ENCODE measurements at places on chromosomes 4 and X.

DNA sequence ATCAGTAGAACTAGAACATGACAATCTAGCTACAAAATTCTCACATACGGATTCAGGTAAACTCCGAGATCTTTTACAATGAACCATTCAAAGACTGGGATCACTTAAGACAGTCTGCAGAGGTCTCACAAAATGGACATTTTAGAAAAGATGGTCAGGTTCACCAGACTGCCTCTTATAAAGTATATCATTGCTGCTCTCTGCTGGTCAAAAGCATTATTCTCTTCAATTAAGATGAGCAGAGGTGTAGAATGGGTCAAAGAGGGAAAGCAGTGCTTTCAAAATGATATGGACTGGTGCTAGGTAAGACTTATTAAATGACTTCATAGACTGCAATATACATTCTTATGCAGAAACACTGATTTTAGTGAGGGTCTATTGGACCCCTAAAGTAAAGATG, 434.7 kb downstream of the PACRGL start:
- no peak for DNase-seq

GRCh38 chr4:38671592-38671940, 7.6 kb downstream of the KLF3 start:
- no peak for DNase-seq

DNA sequence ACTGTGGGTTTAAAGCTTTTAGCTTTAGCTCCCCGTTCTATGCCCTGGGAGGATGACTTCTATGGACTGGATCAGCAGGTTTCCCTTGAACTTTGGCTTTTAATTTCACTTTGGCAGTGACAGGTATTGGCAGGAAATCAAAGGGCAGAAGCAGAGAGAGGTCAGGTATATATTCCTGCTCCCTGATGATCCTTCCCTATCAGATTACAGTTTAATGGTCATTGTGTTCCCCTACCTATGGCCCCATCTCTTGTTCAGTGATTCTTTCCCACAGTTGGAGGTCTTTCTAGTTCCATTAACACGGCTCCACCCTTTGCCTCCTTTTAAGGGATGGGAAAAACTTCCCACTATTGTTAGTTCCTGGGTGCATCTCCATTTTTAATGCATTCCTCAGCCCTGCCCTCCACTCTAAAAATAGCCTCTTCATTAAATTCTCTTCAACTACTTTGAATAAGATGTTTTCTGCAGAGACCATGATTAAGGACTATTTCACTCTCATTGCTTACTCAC, 107.8 kb upstream of the TMEM47 start:
- no peak for DNase-seq

DNA sequence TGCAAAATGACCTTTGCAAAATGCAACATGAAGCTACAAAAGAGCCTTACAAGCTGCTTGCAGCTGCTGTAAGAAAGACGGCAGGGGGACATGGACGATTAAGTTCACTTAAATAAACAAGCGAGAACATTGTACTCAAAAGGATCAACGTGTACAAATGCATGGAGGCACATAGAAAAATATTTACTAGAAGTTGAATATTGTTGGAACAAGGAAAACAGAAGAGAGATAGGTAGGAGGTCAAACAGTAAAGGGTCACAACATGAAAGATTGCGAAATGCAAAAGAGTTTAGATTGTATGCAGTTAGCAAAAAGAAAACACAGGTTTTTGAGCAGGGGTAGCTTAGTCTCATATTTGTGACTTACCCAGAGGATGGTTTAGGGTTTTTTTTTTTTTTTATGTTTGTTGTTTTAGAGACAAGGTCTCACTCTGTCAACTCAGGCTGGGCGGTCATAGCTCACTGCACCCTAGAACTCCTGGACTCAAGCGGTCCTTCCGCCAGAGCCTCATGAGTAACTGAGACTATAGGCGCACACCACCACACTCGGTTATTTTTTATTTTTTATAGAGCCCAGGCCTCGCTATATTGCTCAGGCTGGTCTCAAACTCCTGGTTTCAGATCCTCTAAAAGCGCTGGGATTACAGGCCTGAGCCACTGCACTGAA, 1.4 kb upstream of the PHF8 start:
- DNase-seq, result no peak

DNA sequence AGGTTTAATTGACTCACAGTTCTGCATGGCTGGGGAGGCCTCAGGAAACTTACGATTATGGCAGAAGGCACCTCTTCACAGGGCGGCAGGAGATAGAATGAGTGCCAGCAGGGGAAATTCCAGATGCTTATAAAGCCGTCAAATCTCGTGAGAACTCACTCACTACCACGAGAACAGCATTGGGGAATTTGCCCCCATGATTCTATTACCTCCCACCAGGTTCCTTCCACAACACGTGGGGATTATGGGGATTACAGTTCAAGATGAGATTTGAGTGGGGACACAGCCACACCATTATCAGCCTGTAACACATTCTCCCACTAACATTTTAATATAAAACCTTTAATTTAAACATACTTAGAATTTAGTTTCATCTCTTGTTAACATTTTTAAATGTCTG, 144.7 kb upstream of the SMIM10 start:
- DNase-seq, result no peak

DNA sequence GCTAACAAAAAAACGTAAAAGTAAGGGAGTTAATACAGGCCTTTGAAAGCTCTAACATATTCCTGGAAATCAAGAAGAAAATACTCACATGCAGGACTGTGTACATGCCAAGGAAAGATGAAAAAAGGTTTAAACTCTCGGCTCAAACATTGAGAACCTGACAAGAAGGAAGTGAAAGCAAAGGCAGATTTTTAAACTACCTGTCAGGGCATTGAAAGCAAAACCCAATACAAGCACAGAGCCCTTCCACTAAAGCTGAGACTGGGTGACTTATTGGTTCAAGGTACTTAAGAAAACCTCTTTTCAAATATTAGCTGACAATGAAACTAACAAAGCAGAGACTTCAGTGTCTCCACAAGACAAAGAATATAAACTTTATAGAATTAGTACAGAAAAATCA, 313.0 kb upstream of the GRID2 start:
- DNase-seq, result no peak

GRCh38 chr4:138110815-138111214, 131.3 kb downstream of the SLC7A11 start:
- no peak for DNase-seq

DNA sequence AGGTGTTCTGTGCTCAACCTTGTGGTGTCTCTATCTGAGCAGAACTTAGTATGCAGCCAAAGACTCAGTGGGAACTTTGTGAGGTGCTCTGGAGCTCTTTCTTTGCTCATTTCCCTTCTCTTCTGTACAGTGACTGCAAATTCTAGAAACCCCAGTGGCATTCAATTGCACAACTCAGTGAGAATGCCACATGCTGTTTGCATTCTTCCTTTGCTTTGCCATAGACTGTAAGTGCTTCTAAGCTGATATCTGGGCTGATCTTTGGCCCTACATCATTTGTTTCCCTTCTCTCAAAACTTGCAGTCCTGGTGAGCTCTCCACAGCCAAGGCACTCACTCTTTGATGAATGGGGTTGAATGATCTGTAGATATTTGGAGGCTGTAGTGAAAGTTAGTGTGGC, 7.0 kb downstream of the PNMA3 start:
- no peak for DNase-seq

- DNase-seq, result no peak
Observed at GRCh38 chrX:555725-556666, 74.6 kb upstream of the SHOX start.

GRCh38 chr4:42750856-42751255, 94.0 kb upstream of the ATP8A1 start:
- DNase-seq, result no peak

- no peak for DNase-seq
Observed at GRCh38 chr4:145420595-145421214, 60.9 kb upstream of the SMAD1 start.

DNA sequence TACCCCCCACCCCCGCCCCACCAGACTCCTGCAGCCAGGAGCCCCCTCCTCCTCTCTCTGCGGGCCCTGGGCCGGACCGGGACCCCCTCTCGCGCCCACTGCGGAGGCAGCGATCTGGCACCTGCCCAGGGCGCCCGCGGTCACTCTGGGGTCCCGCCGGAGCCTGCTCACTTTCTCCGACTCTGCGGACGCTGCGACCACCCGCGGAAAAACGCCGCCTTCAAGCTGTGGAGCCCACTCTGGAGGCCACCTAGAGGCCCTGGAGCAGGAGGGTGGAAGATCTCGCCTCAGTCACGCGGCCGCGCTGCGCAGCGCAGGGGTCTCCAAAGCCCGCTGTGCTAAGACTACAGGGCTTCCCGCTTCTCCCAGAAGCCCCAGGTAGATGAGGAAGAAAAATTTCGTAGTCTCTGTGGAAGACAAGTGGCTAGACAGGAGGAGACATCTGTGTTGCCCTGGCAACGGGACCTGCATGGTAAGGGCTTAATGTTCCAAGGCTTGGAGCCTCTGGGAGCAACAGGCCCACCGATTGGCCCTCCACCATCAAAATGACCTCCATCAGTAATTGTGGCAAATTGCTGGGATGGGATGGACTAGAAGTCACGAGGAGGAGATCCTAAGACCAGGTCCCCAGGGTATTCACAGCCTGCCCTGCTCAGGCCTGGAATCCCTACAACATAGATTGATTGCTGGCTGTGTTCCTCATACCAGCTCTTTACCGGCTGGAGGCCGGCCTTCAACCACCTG, at the start of gene PNMA6F:
TSS of gene PNMA6F (minus strand) at position 387 of the 744 bp plus-strand sequence. CDS start 1,093 bp downstream, outside the sequence.
- DNase-seq, result no peak

DNA sequence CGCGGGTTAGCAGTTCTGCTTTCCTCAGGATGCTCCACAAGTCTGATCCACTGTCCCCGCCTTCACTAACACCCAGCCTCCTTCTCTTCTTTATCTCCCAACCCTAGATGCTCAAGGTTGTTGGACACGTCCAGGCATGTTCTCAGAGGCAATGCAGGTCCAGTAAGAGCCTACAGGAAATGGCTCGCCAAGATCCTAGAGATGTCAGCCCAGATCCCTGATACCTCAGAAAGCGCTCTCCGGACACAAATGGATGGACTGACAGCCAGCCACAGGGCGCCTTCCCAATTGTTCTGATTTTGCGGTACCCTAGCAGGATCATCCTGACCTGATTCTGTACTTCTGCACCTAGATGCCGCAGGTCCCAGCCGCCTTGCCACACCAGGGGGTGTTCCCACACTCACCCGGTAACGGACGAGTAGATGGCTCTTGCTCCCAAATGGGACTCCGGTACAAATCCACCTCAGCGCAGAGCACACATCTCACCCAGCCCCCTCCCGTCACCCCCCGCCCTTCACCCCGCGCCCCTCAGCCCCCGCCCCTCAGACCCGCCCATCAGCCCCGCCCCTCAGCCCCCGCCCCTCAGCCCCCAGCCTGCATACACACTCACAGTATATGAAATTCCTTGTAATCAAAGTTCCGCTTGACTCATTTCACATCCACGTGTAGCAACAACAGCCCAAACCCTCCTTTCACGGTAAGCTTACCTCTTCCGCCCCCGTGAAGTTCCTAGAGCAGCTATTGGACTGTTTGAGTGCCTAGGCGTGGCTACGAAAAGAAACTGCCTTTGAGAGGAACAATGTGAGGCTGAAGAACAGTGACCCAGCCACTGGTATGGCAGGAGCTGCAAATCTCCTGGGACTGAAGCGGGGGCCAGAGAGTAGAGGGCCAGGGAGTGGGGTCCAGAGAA, at the start of gene EDA2R:
TSS of gene EDA2R (minus strand) at position 488 of the 910 bp plus-strand sequence. CDS start 23,058 bp downstream, outside the sequence.
- no peak for DNase-seq

DNA sequence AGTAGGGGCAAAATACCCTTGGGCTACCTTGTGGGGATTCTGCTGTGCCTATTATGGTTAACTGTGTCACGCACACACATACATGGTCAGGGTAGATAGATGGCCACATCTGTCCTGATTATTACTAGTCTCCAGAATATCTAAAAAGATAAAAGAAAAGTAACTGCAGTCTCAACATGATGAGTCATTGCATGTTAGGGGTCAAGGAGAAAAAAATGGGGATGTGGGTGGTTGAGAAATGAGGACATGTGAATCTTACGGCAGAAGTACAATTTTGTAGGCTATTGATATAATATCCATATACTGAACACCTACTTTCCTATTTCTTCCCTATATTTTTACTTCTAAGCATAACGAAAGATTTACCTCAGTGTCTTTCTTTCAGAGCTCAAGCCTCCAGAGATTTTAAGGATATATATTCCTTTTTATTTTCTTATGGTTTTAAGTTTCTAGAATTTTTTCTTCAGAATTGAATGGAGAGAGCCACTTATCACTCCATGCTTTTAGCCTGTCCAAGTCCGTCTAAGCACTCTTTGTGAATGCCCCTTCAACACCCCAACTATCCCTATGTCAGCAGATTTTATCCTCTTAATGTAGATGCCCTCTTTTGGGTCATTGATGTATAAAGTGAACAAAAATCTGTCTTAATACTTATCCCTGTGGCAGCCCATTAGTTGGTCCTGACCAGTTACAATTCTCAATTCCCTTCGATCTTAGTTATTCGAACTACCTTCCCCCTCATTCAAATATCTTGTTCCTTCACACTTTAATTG, 642.2 kb downstream of the IQCM start:
- no peak for DNase-seq

- DNase-seq, result no peak
Observed at GRCh38 chrX:69066021-69066757, 99.1 kb downstream of the PJA1 start.

DNA sequence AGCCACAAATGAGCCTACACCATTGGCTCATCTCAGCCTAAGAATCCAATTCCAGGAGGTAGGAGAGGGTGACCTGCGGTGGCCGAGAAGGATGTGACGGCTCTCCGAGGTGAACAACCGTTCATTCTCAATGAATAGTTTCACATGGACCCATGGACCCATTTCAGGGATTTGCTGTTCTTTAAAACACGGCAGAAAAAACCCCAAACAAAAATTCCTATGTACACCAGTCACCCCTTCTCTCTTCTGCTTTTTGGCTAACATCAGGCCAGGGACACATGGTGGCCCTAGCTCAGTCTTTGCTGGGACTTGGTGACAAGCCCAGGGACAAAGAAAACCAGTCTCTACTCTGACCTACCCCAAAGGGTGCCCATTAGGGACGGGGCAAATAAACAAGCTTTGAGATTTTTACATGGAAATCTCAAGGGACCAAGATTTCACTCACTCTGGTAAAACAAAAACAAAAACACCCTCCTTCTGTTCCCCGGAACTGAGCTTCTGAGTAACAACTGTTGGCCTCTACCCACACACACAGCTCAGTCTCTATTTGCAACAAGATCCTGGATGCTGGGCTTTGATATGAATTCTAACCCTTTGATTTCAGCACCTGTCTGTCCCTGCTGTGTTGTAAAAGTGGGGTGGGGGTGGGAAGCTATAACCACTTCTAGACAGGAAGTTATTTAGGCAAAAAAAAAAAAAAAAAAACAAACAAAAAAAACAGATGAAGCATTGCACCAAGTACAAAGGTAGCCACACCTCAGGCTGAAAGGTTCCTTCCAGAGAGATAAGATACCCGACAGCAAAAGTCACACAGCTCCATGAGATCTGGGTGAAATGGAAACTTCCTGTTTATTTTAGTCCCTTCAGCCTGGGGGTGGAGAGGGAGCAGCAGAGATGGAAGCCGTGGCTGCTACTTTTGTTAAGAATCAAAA, 49.0 kb downstream of the DDX3X start:
- no peak for DNase-seq

DNA sequence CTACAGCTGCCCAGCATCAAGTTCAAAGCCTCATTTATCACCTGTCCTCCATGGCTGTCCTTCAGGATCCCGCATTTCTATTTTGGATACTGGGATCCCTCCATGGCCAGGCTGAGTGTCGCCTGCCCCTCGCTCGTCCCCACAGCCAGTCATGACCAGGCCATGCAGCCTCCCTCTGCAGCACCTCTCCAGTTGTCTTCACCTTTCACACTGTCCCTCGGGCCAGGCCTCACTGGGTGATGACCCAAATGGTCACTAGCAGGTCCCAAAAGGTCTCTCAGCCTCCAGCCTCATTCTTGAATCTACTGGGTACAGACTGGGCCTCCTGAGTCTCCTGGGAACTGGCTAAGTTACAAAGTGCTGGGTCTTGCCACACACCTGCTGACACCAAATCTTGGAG, 48.7 kb upstream of the HELT start:
- no peak for DNase-seq

- no peak for DNase-seq
Observed at GRCh38 chr4:108601532-108601931, 18.8 kb upstream of the RPL34 start.

Data from stimulated activated CD8-positive, alpha-beta memory T cell treated with anti-CD3 and anti-CD28 coated beads, Interleukin-4, amount 100 ng/mL, for 1 hour (primary cell).